ENCODE measurements at places on chromosomes 11 and 22.

GRCh38 chr11:42043312-42043711 lies 583.9 kb upstream of the LRRC4C start:
- DNase-seq, result no peak

DNA sequence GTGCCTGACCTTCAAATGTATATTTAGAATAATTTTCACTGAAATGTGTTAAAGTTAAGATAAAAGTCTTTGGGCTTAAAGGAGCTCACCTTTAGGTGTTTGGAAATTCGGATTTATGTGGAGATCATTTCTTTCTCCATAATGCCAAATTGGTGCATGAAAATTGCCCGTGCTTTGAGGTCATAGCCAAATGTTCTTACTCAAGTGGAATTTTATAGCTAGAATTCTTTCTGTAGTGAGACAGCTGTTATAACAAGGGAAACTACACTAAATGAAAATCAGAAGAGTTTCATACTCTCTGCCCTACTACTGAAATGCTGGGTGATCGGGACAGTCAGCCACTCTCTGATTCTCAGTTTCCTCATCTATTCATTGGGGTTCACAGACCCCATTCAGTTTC lies 89.5 kb upstream of the DBX1 start:
- DNase-seq, result no peak

DNA sequence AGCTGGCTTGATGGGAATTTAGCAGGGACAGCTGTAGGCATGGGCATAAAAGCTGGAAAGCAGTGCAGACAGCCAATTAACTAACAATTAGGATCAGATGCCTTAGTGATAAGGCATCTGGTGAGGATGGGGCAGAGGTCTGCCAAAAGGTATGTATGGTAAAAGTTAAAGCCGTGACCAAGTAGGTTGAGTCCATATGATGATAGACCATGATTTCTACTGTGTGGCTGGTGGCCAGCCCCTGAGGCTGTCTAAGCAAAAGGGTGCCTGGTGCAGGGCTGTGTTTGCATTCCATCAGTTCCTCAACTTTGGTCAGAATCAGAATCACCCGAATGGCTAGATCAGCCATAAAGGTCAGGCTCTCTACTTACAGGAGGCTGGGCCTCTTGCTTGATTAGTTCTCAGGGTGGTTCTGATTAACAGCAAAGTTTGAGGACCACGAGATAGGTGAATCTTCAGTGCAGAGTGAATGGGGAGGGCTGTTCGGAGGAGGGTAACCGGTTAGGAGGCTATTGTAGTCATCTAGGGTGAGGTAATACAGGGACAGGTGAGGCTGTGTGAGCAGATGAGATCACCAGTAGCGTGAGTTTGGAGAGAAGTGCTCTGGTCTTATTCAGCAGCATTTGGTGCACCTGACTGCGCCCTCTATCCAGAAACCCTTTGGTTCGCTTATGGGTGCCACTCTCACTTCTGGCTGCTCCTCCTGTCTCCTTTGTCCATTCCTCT lies 27.2 kb downstream of the PPFIBP2 start:
- no peak for DNase-seq

GRCh38 chr11:79536155-79536917 lies 95.5 kb upstream of the TENM4 start:
- DNase-seq, result no peak

GRCh38 chr11:20155683-20156279 lies 4.5 kb downstream of the DBX1 start:
- no peak for DNase-seq

DNA sequence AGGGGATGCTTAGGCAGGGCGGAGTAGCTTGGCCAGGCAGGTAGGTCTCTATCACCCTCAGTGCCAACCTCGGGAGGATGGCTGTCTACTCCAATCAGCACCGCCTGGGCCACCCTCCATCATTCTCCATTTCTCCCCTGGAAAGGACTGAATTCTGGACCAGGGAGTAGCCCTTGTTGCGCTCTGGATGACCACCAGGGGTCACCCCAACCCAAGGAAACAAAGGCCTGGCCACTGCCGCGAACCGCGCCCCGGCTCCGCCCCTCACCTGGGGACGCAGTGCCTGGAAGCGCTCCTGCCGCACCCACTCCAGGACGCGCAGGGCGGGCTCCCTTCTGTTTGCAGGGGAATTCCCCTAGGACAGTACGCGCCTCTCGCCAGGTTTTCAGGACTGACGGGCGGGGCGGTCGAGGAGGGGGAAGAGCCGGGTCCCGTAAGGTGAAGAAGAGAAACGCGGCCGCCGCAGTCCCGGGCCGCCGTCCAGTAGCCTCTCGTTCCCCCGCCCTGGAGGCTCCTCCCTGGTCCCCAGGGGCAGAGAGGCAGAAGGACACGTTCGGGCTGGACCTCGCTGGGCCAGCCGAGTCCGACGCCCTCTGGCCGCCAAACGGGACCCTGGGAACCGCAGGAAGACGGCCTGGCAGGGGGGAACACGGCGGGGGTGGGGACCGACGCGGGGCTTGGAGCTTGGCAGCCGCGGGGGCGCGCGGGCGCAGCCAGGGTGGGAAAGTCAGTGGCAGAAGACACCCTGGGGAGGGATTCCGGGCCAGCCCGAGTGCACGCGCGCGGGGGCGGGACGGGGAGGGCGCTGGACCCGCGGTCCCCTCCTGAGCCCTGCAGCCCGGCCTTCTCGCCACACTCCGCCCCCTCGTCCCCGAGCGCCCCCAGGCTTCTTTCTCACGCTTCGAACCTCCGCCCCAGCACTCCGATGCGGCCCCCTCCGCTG lies 7.1 kb downstream of the SCN4B start:
- peak; percentile 93 for DNase-seq

DNA sequence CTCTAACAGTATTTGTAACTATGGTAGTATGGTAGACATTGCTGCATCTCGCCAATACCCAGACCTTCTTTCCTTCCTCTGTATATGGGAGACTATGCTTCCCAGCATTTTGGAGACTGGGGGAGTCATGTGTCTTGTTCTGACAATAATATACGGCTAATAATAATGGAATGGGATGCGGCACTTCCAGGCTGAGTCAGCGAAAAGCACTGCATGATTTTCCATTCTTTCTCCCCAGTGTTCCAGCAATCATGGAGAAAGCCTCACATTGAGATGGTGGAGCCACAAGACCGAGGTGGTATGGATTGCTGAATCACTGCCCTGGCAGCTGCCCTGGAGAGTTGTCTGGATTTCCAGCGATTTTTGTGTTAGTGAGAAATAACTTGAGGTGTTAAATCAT lies 77.1 kb upstream of the FIBIN start:
- DNase-seq, result no peak

DNA sequence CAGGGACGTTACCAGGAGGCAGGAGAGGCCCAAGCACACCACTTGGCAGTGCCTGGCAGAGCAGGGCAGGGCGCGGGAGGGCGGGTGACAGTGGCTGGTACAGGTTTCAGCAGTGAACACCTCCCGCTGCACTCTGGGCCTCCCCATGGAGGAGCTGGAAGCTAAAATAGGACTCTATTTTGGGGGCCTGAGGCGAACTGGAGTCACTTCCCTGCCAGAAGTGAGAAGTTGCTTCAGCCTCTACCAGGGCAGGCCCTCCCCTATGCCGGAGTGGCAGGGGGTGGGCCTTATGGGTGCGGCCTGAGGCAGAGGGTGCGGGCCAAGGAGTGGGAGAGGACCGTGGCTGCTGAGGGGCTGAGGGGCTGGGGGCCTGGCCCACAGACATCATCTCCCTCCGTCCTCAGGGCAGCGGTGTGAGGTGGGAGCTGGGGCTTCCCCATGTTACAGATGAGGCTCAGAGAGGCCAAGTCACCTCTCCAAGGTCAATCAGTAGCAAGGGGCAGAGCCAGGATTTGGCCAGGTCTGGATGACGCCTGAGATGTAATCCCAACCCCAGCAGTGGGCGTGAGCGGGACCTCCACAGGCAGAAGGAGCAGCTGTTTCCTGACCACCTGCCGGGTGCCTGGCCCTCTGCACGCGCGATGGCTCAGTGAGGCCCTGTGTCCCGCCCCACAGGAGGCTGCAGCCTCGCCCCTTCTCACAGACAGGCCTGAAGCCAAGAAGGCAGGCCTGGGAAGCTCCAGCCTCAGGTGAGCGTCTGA lies 39.3 kb downstream of the KCNJ4 start:
- no peak for DNase-seq

DNA sequence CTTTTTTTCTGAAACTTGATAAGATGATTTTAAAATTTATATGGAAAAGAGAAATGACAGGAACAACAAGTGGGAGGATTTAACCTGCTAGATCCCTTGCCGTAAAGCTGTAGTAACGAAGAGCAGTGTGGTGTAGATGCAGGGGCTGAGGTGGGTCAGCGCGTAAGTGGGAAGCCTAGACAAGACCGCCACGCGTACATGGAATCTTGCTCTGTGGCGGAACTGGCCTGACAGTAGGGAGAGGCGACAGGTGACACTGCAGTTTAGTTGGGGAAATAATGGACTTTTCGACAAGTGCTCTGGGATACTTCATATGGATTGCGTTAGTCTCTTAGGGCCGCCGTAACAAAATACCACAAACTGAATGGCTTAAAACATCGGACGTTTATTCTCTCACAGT lies 28.8 kb downstream of the TNRC6B start:
- no peak for DNase-seq

DNA sequence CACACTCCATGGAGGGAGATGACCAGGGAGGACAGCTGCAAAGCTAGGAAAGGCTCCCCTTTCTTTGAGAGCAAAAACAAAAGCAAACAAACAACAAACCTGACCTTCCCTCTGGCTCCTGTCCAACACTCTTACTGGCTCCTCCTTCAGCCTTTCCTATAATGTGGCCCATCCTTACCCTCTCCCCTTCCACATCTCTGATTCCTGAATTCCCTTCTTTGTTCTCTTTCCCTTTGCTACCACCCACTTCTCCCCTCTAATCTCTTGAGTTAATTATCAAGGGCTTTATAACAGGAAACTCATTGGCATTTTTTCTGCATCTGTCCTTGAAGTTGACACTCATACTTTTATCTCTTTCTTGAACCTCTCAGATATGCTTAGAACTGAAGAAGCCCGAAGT lies 56.3 kb downstream of the ZNF280B start:
- DNase-seq, result no peak

GRCh38 chr11:13011466-13012055 lies 2.4 kb downstream of the RASSF10 start:
- no peak for DNase-seq

GRCh38 chr11:103662880-103663279 lies 373.6 kb upstream of the DDI1 start:
- no peak for DNase-seq

DNA sequence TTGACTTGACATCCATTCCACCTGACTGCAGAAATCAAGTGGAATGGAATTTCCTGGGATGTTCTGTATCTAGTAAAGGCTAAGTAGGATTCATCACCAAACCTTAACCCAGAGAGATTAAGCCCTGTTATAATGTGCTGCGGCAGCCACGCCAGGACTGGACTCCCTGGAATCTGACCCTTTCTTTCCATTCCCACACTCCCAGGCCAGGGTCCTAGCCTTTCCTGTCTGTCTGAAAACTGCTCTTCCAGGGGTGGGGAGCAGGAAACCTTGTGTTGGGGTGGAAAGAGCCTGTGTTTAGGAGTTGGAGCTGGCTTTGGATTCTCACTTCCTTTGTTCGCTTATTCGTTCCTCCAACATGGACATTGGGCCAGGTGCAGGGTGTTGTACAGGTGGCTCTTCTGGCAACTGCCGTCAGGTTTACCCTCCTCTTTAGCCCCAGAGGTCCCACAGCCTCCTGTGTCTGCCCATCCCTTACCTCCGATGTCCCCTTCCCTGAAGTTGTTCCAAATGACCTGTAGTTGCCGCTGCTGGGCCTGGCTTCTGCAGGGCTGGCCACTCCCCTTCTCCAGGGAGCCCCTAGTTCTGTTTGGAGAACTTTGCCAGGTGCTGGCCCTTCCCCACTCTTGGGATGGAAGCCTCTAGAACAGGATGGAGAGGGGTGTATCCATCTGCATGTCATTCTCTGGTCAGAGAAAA lies 20.5 kb upstream of the PARVB start:
- DNase-seq, result no peak

DNA sequence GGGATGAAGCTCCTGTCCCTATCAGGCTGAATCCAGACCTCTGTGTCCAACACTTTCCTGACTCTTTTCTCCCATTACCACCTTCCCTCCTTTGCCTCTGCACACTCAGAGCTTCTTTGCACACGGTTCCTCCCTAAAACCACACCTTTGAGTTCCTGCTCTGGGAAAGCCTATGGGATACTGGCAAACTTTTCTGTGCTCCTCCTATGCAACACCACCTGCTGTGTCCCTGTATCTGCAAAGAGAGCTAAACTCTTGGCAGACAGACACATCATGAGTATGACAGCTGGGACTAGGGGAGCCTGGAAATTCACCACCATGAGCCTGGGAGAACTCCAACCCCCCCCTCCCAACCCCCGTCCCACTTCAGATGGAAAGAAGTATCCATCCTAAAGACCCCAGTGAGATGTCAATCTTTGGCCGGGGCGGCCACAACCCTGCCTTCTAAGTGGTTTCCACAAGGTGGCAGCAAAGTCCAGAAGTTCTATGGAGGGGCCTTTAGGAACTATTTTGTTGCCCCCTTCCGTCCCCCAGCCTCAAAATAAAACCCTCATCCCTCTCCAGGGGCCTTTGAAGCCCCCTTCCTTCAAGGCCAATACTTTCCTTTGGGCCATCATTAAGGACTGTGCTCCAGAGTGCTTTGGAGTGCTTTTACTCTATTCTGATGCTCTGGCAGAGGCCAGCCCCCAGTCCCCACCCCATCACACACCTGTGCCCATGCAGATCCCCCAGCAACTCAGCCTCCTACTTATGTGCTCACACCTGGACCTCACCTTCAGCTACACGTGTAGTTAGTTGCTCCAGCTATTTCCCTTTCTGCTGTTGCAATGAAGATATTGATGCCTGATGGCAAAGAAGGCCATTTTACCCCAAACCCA lies 19.4 kb downstream of the HTR3A start:
- no peak for DNase-seq

GRCh38 chr22:22999523-22999922 lies 70.8 kb upstream of the GNAZ start:
- no peak for DNase-seq

DNA sequence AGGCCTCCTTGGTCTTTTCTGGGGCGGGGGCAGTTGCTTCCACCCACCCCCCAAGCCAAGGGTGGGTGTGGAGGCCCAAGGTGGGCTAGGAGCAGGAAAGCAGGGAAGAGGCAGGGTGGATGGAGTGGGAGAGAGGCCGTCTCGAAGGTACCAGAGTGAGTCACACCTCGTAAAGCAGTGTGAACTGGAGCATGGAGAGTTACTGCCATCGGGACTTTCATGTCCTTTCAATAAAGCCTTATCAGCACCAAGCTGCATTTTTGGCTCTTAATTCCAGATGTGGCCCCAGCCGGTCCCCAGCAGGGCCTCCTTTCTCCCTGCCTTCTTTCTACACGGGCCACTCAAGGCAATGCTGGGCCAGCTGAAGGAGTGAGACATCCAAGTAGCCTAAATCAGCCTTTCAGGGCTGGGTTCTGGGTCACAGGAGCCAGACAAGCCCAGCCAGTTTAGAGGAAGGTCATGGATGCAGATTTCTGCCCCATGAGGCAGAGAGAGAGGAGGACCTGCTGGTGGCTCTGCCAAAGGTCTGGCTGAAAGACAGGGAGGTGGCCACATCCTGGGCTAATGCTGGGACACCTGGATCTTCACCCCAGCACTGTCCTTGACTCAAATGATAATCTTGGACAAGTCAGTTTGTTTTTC lies 59.0 kb upstream of the CD82 start:
- DNase-seq, result peak; percentile 51

GRCh38 chr22:49691256-49691655 lies 136.4 kb downstream of the BRD1 start:
- no peak for DNase-seq

Measured in DMS79 treated with DMSO at 0.1 percent for 48 hours (cell line).